ENCODE measurements at places on chromosomes 16 and 17.

GRCh38 chr17:27315322-27315721 lies 21.4 kb downstream of the WSB1 start:
- DNase-seq, result no peak

DNA sequence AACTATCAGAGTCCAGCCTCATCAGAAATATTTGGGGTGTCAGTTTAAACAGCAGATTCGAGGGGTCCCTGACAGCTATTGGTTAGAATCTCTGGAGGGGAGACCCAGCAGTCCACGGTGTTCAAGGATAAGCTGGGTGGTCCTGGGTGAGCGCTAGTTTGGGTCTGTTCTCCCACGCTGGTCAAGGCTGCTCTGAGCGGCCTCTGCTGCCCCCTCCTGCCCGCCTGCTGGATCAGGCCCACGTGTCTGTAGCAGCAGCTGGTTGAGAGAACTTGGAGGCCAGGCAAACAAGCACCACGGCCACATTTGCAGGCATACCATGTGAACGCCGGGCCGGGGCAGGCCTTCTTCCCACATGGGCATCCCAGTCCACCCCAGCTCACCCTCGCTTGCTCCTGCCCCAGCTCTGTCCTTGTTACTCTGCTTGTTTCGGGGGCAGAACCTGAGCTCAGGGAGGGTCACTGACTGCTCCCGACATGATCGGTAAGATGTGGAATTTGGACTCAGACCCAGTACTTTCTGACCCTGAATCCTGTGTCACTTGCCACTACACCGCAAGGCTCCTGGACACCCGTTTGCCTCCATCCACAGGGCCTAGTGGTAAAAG lies 7.4 kb downstream of the FOXF1 start:
- DNase-seq, result no peak

- DNase-seq, result no peak
These were observed 107.6 kb upstream of the CHMP6 start for GRCh38 chr17:80883831-80884735.

- DNase-seq, result peak; percentile 74
These were observed at the start of gene ACAP1 for GRCh38 chr17:7336240-7337175. Gene ACAP1, plus strand, starts transcription at chr17:7336529. Its CDS starts 206 bp downstream, at chr17:7336735.

GRCh38 chr17:14622615-14623101 lies 321.8 kb downstream of the HS3ST3B1 start:
- no peak for DNase-seq

DNA sequence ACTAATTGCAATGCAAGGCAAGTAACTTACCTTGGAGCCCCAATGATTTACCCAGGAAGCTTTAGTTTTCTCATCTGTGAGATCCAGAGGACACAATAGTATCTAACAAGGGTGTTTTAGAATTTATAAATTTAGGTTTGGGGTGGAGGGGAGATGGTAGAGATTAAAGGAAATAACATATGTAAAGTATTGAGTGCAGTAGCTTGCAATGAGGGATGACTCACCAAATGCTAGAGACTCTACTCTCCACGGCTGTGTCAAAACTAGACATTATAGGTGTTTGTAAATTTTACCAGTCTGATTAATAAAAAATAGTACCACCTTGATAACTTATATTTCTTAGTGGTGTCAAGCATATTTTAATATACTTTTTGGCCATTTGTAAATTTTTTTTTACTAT lies 3.7 kb upstream of the ABCA9 start:
- no peak for DNase-seq

DNA sequence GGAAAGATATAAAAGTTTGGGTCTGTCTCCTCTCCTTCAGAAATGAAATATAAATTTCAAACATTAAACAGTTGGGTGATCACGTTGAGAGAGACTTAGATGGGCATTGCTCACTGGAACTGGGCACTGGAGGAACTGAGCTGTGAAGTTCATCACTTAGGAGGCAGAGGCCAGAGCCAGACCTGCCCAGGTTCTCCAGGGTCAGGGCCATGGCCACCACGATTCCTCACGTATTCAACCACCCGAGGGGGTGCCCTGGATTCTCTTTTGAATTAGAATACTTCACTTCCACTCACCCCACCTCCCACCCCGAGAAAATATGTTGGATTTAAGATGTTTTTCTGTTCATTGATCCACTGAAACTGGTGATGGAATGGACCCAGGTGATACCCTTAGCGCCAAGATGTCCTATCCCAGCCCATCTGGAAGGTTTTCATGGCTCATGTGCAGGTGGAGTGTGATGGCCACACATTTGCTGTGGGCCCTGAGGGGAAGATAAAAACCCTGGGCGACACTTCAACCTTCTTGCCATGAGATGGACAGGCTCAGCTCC lies 6.1 kb downstream of the PRR29 start:
- no peak for DNase-seq

- DNase-seq, result no peak
These were observed 89.3 kb downstream of the SMG6 start for GRCh38 chr17:2214047-2214928.

DNA sequence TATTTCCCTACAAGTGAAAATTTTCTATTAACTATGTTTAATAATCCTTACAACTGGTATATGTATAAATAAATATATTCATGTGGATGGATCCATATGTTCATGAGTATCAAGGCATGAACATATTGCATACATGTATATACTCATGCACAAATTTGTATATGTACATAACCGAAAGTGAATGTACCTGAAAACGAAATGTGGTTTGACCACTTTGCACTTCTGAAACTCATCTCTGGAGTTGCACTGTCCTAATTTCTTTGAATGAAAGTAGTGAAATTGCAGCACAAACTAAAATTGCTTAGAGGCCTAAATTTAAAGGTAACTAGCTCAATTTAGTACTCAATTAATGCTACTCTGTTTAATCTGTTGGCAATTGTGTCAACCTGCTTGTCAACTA lies 27.4 kb upstream of the GNAO1 start:
- no peak for DNase-seq

DNA sequence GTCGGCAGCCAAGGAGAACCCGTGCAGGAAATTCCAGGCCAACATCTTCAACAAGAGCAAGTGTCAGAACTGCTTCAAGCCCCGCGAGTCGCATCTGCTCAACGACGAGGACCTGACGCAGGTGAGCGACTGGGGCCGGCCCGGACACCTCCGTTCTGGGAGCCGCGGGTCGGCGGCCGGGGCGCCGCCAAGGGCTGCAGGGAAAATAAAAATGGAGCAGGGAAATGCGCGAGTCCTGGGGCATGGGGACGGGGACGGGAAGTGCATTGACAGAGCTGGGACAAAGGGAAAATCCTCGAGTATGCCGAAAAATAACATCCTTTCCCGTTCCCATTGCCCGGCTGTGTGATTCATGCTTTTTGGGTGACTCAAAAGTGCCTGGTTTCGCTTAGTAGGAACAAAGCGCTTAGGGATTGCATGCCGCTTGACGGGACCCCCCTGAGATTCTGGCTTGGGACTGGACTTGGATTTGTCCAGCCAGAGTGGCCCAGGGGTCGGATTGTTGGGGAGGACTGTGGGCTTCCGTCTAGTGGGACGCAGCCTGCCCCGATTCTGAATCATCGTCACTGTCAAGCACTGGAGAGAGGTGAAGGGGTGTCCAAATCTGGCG lies 699 bp downstream of the MPRIP start:
- no peak for DNase-seq

- DNase-seq, result no peak
These were observed 15.7 kb upstream of the FOXK2 start for GRCh38 chr17:82503728-82504308.

GRCh38 chr17:49968405-49969133 lies 421 bp upstream of the DLX4 start:
- DNase-seq, result peak; percentile 55

GRCh38 chr16:69613378-69614154 lies 47.8 kb downstream of the NFAT5 start:
- DNase-seq, result no peak

DNA sequence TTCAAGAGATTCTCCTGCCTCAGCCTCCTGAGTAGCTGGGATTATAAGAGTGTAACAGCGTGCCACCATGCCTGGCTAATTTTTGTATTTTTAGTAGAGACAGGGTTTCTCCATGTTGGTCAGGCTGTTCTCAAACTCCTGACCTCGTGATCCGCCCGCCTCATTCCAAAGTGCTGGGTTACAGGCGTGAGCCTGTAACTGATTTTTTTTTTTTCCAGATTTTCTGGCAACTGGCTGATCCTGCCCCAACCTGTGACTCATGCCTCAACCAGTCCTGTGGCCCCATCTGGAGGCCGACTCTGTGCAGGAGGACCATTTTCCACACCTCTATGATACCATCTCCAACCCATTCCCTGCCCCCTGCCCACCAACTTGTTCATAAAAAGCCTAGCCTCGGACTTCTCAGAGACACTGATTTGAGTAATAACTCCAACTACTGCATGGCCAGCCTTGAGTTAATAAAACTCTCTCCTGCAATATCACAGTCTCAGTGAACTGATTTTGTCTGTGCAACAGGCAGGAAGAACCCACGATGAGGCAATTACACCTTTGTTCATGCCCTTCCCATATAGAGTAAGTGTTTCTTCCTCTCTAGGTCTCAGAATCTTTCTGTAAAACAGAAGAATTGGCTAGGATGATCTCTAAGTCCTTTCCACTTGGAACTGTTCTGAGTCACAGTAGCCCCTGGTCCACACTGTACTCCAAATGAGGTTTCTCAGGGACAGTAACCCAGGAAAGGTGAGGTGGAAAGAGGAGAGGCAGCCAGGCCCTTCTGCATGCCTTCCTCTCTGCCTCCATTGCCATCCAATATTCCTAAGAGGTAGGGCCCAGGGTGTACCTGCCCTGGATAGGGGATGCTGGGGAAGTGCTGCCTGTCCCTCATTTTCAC lies 8.8 kb upstream of the CNOT1 start:
- DNase-seq, result no peak

- DNase-seq, result no peak
These were observed 6.1 kb downstream of the PYCARD start for GRCh38 chr16:31196324-31197088.

GRCh38 chr17:41498276-41498675 lies 7.1 kb downstream of the KRT13 start:
- DNase-seq, result no peak

- DNase-seq, result peak; percentile 60
These were observed 20.6 kb upstream of the SNTB2 start for GRCh38 chr16:69166221-69166833.

DNA sequence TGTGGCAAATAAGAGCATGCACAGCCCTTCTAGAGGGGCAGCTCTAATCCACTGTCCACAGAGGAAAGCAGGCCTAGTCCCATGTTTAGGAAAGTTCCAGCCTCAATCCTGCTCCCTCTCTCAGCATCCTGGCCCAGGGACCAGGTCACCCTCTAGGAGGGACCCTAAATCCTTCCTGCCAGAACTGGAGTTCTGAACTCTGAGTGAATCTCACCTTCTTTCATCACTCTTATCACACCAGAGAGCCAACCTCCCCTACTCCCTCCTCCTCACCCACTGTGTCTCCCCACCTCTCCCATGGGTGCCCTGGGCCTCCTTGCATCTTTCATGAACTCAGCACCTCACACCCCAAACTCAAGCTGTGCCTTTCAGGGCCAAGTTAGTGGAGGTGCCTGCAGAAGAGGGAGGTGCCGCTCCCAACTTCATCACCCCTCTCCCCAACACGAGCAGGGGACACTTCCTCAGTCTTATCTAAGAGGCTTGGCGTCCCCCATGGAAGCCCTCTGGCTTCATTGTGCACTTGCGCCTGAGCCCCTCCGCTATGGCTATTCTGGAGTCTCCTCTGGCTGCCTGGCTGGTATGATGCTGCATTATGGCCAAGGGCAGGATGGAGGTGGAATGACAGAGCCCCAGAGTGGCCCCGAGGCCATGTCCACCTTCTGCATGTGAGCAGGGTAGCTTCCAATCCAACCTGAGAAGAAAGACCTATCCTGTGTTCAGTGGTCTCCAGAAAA lies 31.7 kb downstream of the PIK3R6 start:
- no peak for DNase-seq

DNA sequence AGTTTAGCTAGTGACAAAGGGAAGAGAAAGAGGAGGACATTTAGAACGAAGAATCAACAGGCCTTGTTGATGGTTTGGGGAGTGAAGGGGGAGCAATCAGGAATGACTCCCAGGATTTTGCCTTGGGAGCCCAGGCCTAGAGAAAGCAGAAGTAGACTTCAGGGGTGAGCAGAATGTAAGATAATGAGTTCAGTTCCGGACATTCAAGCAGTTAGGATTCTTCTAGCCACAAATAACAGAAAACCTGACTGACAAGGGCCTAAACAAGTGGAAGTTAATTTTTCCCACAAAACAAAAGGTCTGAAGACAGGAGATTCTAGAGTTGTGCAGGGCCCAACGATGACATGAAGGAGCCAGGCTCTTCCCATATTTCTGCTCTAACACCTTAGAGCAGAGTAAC lies 45.9 kb downstream of the SKAP1 start:
- DNase-seq, result no peak

- no peak for DNase-seq
These were observed 69.8 kb downstream of the MRM3 start for GRCh38 chr17:851924-852323.

DNA sequence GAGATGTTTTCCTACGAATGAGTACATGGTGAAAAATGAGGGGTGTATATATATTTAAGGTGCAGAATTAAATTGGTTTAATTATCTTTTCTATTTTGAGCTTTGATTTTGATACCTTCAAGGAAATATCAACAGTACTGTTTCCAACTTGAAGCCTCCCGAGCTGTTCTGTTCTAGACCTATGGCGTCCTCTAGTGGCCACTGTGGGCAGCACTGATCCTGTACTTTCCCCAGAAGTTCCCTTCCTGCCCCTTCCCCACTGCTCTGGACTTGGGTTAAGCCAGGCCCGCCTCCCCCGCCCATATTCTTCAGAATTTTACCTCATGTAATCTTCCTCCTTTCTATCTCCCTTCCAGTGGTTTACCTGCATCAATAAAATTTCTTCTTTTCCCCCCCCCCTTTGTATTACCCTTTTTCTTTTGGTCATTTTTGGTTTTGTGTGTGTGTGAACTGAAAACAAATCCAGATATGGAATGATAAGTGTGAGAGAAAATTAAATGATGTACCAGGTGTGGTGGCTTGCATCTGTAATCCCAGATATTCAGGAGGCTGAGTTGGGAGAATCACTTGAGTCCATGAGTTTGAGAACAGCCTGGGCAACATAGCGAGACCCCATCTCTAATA lies 1643.5 kb downstream of the TP53TG3F start:
- DNase-seq, result no peak

DNA sequence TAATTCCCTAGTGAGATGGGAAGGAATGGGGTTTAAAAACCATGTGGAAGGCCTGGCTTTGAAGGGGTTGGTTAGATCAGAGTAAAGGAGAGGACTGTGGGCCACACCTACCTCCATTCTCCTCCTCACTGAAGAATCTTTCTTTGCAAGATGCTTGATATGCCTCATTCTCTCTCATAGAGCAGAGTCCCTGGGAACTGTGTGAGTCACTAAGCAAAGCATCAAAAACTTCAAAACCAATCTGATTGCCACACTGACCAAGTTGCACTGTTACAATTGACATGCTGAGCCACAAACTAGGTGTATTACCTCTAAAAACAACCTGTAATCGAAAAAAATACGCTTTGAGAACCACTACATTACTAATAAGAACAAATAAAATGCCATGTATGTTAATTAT lies 2.0 kb downstream of the TUBD1 start:
- DNase-seq, result no peak

Data from stimulated activated CD4-positive, alpha-beta T cell treated with anti-CD3 and anti-CD28 coated beads, TNF-alpha, amount 100 ng/mL, for 4 hours (primary cell).